ENCODE measurements at places on chromosomes 5 and 9.

DNA sequence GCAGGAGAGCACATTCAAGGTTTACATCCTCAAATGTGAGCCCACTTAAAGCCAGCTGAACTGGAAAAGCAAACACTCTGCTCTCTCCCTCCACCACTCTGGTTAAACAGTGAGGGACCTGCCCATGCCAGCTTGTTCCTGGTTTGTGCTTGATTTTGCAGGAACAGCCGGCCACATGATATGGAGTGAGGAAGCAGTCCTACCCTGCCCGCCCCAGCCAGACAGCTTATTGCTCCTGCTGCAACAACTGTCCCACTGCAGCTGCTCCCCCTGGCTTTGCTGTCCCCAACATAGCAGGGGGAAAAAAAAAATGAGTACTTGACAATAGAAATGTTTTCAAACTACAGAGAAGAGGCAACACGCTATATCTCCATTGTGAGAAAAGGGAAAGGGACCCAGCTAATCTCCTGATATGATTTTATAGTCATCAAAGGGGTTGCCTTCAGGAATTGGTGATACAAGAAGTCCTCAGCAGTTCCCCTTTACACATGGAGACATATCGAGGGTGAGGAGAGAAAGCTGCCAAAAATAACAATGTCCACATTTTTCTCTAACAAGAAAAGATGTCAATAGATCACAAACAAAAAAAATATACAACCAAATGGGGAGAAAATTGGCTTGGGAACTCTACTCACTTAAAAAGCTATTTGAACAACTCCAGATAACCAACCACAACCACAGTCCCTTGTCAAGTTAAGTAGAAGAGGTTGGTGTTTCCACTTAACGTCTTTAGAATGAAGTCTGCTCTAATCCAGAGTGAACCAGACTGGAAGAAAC, 4.6 kb downstream of the MYO10 start:
- no peak for DNase-seq

- no peak for DNase-seq
Observed at GRCh38 chr9:135416664-135417290, 62.8 kb upstream of the PPP1R26 start.

DNA sequence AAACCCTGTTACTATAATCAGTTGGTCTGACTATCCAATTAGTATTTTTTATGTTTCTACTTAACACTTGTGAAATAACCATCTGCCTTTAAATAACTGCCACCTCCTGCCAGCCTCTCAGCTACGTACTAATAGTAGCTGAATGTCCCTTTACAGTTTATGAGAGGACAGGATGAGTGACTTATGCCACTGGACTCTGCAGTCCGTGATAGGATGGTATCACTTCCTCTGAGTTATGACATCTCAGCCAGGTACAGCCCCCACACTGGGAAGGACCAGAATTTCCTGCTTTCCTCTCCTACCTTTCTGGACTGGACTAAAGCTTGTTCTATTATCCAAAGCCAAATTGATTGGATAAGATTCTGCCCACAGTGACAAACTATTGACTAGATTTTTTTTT, 102.9 kb downstream of the ZFAND5 start:
- no peak for DNase-seq

- DNase-seq: no peak
Observed at GRCh38 chr5:1320436-1321344, 24.2 kb downstream of the CLPTM1L start.

DNA sequence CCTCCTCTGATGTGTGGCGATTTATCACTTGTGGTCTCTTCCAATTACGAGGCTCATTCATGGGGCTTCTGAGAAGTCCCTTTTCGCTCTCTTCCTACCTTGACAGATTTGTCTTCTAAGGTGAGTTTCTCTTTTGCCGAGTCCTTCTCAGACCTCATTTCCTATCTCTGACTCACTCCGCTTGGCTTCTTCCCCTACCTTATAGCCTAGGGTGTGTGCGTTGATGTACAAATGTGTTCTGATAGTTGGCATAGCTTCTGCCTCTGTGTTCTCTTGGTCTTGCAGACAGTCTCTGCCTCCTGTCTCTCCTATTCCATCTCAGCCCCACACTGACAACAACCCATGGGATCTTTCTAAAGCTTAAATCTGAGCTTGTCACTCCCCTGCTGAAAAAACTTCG, 56.9 kb upstream of the SHB start:
- DNase-seq: no peak

- DNase-seq: no peak
Observed at GRCh38 chr5:105953616-105954015, 1717.1 kb downstream of the EFNA5 start.

DNA sequence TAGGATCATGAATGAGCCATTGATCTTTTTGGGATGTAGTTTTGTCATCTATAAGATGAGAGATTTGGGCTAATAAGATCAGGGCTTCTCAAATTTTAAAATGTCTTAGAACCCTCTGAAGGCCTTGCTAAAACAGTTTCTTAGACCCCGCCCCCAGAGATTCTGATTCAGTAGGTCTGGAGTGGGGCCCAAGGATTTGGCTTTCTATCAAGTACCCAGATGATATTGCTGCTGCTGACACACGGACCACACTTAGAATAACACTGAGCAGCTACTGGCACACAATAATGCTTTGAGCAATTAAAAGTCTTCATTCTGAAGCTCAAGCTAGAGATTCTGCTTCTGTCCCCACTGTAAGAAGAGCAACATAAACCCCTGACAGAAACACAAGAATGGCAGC, 216.7 kb downstream of the SMARCA2 start:
- DNase-seq: no peak

- DNase-seq: no peak
Observed at GRCh38 chr5:78893940-78894677, 91.0 kb downstream of the ARSB start.

GRCh38 chr5:60743511-60744314, 43.7 kb upstream of the DEPDC1B start:
- DNase-seq: no peak

- no peak for DNase-seq
Observed at GRCh38 chr5:4058899-4059298, 463.3 kb downstream of the IRX1 start.

GRCh38 chr9:13841746-13842462, 472.0 kb downstream of the NFIB start:
- DNase-seq: no peak

DNA sequence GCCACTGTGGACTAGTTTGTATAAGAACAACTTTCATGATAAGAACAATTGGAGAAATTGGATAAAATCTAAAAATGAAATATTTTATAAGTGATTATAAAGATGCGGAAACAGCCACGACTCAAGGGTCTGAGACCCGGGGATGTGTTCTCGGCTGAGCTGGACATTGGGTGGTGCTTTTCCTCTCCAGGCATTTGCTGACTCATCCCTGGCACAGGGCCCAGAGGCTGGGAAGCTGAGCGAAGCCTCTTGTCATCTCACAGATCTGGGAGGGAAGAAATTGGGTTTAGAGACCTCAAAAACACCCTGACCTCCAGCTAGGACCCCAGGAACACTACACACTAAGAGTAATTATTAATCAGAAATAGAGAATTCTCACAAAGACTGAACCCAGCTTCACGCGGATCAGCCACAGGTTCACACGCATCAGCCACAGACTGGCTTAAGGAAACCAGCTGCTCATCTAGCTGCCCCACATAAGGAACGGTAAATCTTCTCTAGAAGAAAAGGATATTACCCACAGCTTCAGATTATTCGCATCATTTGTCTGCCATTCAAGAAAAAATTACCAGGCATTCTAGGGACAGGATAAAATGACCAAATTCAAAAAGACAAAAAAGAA, 2.8 kb upstream of the OR2V1 start:
- no peak for DNase-seq

- DNase-seq: no peak
Observed at GRCh38 chr9:95030344-95030743, 287.2 kb downstream of the FANCC start.

DNA sequence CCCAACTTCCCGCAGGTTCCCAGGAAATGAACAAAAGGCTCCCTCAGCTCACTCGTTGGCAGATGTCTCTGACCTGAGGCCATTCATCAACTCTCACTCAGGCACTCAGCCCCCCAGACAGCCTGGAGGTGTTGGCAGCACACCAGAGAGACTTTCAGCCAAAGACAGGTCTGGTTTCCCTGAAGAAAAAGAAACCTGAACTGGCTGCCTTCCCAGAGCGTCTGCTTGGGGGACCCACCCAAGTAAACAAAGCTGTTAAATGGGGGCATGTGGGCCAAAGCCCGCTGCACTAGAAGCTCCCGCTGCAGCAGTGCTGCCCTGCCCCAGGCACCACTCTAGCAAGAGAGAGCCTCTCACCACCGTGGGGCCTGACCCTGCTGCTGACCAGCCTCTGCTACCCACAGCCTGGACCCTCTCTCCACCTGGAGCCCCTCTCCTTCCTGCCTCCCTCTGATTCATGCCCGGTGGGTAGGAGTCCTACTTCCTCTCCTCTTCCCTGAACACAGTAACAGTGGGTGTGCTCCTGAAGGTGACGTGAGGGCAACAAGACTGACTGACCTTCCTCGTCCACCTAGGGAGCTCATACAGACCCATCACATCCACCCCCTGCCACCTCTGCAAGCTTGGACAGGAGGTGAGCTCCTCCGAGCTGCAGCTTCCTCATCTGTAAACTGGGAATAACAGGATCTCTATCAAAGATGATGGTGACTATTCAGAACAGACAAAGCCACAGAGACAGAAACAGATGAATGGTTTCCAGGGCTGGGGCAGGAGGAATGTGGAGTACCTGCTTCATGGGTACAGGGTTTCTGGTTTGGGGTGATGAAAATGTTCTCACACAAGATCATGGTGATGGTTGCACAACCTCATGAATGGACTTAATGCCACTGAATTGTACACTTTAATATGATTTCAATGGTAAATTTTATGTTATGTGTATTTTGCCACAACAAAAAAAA, 31.0 kb upstream of the GABRP start:
- no peak for DNase-seq

DNA sequence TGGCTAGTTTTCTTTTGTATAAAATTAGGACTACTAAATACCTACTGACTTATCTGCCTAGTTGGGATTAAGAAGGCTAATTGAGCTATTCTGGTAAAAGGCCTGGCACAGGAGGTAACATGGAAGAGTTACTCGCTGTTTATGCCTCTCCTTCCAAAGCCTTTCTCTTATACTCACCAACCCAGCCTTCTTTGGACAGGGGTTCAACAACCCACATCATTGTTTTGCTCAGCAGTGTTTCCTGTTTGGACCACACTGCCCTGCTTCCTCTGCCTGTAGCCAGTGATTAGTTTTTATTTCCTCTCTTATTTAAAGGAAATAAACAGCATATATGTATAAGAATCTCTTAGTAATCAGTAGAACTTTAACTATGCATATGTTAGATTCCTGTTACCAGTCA, 85.1 kb upstream of the TLX3 start:
- no peak for DNase-seq

GRCh38 chr5:133702791-133703770, 90.7 kb upstream of the FSTL4 start:
- no peak for DNase-seq

DNA sequence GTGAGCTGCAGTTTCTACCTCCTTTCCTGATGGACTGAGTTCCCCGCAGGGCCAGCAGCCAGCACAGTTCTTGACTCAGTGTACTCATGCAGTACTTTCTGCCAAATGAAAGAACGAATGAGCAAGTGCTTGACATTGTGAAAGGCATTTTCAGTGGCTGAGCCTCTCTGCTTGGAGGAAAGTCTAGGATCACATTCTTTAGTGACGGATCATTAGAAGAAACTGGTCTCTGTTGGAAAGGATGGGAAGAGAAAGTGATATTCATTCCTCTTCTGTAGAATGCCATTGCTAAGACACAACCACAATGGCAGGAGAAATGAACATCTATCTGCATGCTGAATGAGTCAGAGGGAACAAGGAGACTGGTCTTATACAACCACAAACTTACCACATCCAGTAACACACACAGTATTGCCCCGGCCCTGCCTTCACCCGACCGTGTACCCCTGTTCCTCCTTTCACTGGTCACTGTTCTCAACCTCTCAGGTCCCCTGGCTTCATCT, 206.9 kb downstream of the CRB2 start:
- DNase-seq: no peak

- DNase-seq: no peak
Observed at GRCh38 chr5:65125591-65126541, 355.9 kb downstream of the ADAMTS6 start.

DNA sequence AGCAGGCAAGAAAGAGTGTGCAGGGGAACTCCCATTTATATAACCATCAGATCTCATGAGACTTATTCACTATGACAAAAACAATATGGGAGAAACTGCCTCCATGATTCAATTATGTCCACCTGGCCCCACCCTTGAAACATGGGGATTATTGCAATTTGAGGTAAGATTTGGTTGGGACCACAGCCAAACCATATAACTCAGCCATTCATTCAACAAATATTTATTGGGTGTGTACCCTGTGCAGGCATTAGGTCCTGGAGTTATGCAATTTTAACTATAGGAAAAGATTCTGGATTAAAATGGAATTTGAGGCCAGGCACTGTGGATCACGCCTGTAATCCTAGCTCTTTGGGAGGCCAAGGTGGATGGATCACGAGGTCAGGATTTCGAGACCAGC, 124.2 kb upstream of the GAS1 start:
- no peak for DNase-seq

DNA sequence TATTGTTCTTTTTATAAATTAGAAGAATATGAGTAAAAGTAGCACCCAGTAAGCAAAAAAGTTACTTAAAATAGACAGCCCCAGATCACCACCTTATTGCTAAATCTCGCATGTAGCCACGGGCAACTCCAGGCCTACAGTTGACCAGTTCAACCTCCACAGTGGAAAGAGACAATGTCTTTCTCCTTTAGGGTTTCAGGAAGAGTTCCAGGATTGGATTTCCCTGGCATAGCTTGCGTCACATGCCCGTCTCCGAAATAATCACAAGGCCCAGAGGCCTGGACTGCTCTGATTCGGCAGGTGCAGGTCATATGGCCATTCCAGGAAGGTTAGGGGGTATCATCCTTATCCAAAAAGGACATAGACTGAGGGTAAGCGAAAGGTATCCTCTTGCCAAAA, 9.9 kb upstream of the PFDN1 start:
- DNase-seq: no peak

DNA sequence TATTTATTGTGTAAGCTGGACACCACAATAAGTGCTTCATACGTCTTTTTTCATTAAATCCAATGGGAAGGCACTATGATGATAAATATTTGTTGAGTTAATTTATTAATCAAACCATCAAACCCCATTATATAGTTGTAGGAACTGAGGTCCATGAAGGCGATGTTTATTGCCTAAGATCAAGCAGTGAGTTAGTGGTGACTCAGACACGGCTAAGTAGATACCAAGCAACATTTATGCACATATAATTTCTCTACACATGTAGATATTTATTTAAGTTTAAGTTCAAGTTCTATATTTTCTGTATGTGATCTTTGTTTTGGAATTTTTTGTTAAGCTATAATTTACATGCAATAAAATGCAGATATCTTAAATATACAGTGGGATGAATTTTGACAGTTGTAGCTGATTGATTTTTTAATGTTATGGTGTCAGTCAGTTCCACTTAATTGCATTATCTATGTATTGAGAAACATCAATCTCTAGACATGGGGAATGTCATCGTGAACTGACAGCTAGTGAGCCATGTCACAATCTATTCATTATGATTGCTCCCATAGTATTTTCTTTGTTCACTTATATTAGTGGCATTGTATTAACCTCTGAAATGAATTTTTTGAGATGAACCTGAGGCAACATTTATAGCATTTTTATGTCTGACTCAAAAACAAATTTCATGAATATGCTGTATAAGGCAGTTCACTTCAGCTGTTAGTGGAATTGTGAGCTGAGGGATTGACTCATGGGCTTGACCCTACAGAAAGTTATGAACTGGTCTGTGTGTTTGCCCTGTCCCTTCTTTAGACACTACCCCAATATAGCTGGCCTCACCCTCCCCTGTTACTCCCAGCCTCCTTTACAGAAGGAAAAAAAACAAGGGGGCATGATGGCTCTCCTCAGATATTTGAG, 11.9 kb upstream of the GARNL3 start:
- no peak for DNase-seq

Data from activated CD4-positive, CD25-positive, alpha-beta regulatory T cell treated with anti-CD3 and anti-CD28 coated beads, Interleukin-2, amount 50 U/mL, for 72 hours (primary cell).